ENCODE measurements at places on chromosomes 5 and 9.

DNA sequence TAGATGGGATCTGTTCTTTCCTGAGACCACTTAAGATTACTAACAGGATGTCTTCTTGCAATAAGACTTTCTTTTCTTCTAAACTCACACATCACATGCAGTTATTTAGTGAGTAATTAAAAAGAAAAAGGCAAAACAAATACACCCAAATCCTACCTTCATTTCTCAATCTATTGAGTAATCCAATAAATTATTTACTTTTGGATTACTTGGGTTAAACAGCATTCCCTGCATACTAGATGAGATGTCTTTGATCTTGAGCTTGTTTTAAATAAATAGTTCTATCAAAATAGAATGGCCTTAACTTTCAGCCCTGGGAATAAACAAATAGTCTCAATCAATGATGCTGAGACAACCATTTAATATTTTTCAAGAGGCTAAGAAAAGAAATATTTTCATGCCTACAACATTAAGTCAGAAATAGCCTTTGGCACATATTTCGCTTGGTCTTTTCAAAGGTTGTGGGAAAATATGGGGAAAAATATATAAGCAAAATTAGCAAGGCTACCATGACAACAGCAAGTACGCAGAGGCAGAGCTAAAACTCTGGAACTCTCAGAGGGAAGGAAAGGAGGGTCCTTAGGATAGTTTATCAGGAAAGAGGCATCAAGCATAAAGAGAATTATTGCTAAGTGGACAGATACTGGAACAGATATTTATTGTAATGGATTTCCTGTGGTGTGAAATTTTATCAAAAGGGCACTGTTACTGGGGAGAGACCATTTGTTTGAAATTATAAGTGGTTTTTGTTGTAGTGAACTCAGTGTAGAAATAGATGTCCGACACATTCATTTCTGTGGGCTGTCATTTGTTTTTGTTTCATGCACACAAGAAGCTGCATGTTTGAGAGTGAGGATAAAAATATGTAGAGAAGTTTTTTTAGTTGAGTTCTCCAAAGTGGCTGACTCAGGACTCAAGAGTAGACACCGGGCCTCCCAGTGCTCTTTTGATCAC is 70.2 kb upstream of the CDH6 start:
- no peak for DNase-seq

GRCh38 chr5:169357291-169357690 is 56.4 kb upstream of the SLIT3 start:
- no peak for DNase-seq

GRCh38 chr9:72524820-72525540 is 3.6 kb downstream of the TMC1 start:
- peak; percentile 2 for DNase-seq

DNA sequence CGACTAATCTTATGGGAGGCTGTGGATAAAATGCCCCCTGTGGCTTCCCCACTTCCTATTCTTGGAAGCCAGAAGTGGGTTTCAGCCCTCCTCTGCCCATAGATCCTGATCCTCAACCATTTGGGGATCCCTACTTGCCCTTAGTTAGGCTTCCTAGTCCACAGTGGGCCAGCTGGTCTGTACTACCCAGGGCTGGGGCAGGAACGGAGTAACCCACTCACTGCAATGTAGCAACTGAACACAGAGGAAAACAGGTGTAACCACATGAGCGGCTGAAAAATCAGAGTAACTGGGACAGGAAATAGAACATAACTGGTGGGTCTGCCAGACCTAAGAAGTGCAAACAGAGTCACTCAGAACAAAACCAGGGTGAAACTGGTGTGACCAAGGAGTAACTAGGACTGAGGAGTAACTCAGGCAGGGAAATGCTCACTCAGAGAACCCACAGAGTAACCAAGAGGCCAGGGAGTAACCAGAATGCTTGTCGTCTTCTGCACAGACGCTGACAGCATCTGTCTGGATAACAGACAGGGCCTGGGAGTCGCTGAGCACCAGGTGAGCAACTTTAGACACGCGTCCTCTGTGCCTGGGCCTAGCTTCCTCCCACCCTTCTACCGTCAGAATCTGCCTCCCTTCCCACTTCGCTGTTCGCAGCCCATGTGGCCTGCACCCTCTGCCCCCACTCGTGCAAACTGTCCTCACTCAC is 1.0 kb downstream of the AQP3 start:
- DNase-seq, result peak; percentile 67

GRCh38 chr9:130627896-130628792 is 36.2 kb upstream of the PRDM12 start:
- no peak for DNase-seq

GRCh38 chr5:145403992-145404391 is 431.1 kb downstream of the PRELID2 start:
- no peak for DNase-seq

DNA sequence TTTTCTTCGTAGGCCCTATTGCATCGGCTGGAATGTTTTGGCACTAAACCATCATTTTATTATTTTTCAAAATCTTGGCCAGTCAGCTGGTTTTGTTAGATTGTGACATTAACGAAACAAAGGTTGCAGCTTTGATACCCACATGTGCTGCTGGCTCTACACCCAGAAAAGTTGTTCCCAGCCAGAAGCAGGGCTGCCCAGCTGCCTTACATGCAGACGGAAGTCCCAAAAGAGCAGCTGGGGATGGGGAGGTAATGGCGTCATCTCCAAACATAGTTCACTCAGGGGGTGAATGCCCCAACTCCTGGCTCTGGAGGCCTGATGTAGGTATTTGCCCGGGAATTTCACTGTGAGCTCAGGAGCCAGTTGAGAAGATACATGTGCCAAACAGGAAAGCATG is 23.3 kb downstream of the TMEM171 start:
- DNase-seq, result no peak

GRCh38 chr5:107704681-107705401 is 34.1 kb upstream of the EFNA5 start:
- DNase-seq, result no peak

DNA sequence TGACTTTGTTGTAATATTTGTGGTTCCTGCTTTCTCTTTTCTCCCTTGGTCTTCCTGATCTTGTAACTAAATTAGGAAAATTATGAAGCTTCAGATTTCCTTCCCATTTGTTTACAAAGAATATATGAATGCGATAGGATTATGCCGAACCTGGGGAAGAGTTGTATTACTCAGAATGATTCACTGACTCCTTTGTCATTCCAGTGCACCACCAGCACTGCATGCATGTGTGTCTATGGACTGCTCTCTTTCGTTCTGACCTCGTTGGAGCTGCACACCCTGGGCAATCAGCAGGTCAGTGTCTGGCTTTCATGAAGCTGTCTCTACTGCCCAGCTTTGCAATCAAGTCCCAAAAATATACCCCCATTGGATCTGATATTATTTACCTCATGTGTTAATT is 25.5 kb downstream of the NUP188 start:
- no peak for DNase-seq

DNA sequence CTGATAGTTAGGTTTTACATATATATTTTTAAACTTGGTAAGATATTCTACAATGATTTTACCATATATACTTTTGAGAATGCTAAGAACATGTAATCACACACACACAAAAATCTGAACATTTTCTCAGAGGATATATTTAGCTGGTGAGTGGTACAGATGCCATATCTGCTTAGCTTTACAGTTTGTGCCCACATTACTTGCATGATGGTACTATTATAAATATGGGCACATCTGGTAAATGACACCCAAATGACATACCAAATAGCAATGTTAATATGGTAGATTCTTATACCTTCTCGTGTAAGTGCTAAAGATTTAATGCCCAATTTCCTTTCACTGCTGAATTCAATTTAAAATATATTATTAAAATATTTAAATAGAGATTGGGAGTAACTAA is 56.6 kb downstream of the LSM11 start:
- DNase-seq, result no peak

- no peak for DNase-seq
Observed at GRCh38 chr9:71814226-71814625, 45.9 kb upstream of the CEMIP2 start.

- DNase-seq, result no peak
Observed at GRCh38 chr5:175471628-175472027, 6.7 kb upstream of the SFXN1 start.

- DNase-seq, result peak; percentile 7
Observed at GRCh38 chr5:140926443-140927227, 536 bp downstream of the PCDHAC1 start.
